ENCODE measurements at places on chromosomes 1 and 21.

DNA sequence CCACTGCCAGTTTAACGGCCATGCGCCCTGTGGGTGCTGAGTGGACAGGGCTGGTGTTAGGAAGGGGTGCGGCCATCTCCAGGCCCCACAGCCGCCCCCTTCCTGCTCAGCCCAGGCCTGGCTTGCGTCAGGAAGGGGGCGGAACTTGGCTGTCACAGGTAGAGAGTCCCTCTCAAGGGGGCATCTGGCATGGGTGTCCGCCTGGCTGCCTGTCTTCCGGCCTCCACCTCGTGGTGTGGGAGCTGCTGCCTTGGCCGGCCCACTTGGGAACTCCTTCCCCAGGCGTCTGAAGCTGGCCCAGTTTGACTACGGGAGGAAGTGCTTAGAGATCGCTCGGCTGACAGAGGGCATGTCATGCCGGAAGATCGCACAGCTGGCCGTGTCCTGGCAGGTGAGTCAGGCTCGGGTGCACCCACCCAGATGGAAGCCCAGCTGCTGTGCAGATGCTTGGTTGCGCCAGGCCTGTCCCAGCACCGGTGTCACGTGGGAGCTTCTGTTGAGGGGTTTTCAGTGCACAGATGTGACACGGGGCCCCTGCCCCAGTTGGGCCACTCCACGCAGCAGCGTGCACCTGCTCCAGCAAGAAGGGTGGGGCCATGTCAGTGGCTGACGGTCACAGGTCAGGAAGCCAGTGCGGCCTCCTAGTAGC, 9.1 kb upstream of the ATAD3B start:
- DNase-seq = no peak

DNA sequence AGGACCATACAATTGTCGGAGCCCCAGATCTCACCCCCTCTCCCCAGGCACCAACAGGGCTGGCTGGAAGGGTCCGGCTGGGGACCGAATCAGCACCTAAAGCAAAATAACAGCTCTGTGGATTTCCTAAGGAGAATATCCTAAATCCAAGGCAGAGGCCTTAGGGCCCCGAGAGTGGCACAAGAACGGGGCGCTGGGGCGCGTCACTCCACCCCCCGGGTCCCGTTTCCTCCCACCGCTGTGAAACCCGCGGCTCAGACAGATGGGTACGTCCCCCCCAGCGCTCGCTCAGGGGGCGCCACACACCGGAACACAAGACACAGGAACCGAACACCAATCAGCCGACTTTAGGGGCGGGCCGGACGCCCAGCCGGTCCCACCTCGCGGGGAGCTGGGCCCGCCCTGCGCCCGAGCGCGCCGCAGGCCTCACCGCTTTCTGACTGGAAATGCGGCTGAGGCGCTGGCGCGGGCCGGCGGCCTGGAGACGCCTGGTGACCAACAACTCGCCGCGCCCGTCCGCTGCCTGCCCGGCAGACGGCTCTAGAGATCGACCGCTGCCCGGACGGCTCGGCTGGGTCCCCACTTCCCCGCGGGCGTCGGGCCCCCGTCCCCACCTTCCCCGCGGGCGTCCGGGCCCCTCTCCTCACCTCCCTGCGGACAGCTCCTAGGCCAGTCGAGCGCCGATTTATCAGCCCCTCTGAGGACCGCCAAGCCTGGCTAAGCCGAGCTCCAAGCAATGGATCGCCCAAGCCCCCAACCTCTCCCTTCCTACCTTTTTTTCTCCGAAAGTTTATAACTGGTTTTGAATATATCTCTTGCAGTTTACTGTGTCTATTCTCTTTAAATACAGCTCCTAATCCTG, at the start of gene HFM1:
Gene HFM1, minus strand, starts transcription at position 687 of the 862 bp plus-strand sequence. CDS start 3,755 bp downstream, outside the sequence.
- DNase-seq = peak; percentile 31

- no peak for DNase-seq
These were observed 70.3 kb downstream of the HIVEP3 start for GRCh38 chr1:41848216-41848952.

DNA sequence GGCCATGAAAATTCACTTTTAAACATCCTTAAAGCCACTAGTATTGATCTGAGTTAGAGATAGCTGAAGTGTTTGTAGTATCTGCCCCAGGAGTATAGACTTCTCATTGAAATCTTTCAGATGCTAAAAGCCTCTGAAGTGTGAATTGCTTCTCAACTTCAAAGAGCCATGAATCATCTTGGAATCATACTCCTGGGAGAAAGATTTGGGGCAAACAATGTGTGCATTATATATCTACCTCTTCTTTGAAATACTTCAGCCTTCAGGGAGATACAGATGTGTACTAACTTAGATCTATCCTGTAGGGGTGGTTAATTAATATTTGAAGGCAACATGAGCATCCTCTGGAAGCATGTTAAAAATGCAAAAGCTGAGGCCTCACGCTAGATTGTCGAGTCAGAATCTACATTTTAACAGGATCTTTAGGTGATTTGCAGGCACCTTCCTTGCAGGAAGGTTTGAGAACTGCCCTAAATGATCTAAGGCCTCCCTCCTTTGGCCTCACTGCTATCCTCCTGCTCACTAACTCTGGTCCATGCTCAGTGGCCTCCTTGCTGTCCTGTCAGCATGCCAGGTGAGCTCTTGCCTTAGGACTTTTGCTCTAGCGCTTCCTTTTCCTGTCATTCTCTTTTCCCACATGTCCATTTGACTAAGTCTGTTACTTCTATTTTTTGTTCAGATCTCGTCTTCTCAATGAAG, 6.0 kb upstream of the SCYL3 start:
- no peak for DNase-seq

DNA sequence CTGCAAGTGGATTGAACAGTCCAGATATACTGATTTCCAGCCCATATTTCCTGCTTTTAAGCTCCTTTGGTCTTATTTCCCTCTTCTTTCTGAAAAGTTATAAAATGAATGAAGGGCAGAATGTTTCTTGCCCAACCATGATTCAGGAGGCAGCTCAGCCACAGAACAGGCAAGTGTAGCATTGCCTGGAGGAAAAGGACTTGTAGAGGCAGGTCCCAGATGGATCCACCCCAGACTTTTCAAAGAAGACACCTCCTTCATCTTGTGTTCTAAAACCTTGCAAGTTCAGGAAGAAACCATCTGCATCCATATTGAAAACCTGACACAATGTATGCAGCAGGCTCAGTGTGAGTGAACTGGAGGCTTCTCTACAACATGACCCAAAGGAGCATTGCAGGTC, at the start of gene CLCA2:
Gene CLCA2, plus strand, starts transcription at position 299 of the 400 bp plus-strand sequence. Its CDS starts 77 bp downstream, at position 376.
- DNase-seq = no peak

DNA sequence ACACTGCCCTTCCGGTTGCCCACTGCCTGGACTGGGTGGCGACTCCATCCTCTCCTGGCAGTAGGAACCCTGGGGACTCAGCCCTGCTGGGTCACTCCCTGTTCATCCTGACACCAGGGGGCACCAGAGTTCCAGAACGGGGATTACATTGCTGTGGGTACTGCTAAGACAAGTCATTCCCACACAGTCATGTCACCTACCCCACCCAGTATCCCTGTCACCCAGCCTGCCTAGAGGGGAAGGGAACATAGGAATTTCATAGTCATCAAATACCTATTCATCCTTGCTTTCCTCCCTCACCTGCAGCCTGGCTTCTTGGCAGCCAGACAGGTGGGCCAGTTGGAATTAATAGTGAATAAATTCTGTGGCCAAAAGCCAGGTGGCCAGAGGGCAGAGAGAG, 9.8 kb upstream of the SFN start:
- DNase-seq = no peak

DNA sequence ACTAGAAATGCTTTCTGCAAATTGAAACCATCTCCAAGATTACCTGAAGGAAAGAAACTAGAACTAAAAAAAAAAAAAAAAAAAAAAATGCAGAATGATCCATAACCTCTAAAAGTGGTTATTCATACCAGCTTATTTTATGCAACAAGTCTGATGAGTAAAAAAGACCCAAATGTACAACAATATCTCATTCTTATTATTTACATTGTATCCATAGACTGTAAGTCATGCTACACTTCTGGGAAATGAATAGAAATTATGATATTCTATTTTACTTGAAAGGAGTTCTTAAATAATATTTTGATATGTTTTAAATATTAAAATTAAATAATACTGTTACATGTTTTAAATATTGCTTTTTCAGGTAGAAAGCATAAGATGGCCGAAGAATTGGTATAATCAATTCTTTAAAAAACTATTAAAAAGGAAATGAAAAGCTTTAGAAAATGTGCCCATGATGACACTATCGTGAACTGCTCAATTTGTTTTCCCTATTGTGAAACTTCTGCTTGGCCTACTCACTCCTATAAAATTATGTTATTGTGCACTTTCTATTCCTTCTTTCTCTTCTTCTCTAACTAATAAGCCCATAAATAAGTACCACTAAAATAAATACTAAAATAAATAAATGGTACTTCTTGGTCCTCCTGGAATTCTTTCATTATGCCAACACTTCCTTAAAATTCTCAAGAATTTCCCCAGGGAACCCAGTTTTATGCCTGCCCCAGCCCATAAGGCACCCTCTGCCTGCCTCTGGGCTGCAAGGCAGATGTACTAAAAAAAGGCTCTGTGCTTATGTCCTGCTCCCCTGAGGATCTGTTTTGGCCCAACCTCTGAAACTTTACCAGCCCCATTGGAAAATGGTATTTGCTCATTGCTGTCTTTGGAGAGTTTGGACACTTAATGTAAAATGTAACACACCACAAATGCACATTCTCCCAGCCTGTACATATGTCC, 18.1 kb downstream of the SAMSN1 start:
- no peak for DNase-seq

DNA sequence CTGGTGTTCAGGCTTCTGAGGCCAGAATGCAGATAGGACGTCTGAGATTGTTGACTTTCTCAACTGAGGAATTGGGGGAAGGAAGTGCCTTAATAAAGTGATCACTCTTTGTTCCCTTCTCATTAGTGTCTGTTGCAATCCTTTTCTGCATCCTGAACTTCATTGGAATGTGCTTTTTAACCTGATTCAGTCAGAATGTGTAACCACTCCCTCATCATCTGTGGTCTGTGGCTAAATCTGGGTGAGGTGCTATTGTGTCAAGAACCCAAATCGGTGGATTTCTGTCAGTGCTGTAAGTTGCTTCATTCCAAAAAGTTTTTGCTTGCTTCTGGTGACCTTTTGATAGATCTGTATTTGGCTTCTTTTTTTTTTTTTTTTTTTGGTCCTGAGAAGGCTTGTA, 38.2 kb downstream of the ARID1A start:
- DNase-seq = no peak

DNA sequence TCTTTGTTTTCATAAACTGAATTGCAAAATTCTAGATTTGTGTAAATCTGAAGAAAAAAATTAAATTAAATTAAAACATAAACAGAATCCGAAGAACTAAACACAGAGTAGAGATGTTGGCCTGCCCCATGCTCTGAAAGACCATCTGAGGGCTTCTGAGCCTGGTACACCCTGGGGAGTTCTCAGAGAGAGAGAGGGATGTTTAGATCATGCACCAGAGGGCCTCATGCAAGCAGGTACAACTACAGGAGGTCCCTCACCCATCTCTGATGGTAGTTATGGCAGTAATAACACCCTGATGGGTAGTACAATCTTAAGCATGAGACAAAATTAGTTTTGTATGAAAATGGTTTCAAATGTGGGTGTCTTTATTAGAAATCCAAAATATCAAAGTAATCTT, 127.7 kb downstream of the TGFB2 start:
- DNase-seq = no peak

DNA sequence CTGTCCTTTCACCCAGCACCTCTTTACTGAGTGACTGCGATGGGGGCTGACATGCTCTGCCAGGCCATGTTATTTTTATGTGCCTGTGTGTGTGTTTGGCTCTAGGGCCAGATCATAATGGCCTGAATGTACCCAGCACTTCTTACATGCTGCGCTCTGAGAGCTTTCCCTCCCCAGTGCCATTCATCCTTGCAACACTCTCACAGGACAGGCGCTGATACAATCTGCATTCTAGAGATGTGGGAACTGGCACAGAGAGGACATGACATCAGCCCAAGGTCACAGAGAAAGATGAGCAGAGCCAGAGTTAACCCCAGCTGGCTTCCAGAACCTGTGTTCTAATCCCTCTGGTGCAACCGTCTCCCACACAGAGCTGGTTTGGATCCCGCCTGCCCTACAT, 54.5 kb downstream of the ARHGEF10L start:
- DNase-seq = no peak
